GM23338 (cell line): ENCODE measurements at places on chromosomes 3 and 15.

- no peak for DNase-seq
Observed at GRCh38 chr3:46665763-46666452, 27.6 kb downstream of the ALS2CL start.

- DNase-seq = peak; percentile 87
Observed at GRCh38 chr15:43285609-43286037, 18.9 kb upstream of the TGM5 start.

DNA sequence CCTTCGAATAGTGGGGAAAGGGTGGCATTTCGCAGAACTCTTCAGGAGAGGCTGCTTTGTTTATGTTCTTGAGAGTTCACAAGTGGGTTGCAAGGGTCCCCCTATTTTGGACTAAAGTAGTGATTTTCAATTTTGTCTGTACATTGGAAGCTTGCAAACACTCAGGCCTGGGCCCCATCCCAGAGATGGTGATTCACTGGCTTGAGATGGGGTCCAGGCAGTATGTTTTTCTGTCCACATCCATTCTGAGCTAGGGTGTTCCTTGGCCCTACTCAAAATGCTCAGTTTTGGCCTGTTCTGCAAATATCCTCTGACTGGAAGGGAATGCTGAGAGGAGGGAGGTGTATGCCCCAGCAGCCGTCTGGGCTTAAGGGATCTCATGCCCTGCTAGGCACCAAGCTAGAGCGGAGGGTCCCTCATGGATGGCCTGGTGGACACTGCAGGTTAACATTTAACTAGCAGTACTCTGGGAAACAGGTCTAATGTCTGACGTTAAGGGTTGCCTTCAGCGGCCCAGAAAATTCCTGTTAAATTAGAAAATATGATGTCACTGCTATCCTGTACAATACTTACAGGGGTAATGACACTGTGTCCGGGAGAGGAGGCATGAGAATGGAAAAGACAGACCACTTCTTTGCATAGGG lies 181.4 kb downstream of the OPA1 start:
- DNase-seq = no peak

- DNase-seq = no peak
Observed at GRCh38 chr3:171026597-171027293, at the start of gene SLC2A2. Gene SLC2A2 (minus strand): TSS chr3:171026720. CDS start chr3:171026670, 50 bp downstream.

- no peak for DNase-seq
Observed at GRCh38 chr3:148847351-148847750, 17.7 kb upstream of the CPA3 start.

GRCh38 chr15:34436126-34436955 lies 1.3 kb downstream of the GOLGA8A start:
- peak; percentile 36 for DNase-seq

DNA sequence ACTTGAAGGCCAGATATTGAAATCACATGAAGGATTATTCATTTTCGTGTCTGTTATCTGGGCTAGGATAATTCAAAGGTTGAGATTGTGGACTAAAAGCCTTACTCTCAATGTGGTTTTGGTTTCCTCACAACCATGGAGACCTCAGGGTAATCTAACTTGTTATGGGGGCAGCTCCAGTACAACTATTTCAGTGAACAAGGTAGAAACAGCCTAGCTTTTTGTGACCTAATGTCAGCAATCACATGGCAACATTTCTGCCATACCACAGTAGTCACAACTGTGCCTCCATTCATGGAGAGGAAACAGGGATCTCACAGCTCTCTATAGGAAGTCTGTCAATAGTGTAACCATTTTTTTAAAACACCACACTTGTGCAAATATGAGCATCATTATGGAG lies 62.4 kb upstream of the RARB start:
- no peak for DNase-seq

- no peak for DNase-seq
Observed at GRCh38 chr3:101603184-101603583, 29.2 kb downstream of the PCNP start.

DNA sequence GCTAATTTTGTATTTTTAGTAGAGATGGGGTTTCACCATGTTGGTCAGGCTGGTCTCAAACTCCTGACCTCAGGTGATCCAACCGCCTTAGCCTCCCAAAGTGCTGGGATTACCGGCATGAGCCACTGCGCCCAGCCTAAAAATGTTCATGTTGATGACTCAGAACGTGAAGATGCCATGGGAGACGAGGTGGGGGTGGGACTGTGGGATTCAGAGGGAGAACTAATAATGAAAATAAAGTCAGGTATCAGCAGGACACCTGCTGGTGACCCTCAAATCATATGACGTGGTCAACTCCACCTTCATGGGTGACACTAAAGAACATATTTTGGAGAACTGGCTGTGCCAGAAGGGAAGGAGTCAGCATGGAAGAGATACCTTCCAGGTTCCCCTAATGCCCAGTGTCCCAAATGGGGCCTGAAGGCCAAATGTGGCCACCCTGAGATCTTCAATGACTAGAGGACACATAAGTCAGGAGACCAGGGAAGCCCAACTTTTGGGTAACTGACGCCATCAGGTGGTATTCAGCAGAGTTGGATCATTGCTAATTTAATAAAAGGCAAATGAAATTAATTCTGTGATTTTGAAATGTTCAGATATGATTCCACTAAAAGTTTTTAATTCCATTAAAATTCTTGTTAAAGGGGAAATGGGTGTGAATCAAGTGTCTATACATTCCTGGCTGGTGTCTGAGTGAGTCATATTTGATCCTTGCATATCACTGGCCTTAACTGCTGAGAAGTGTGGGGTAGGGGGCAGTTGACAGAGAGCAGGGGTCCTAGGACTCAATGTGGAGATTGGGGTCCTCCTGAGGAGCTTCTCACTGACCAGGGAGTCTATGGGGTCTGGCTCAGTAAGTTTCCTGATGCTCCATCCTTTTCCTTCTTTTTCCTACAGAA lies 88.6 kb upstream of the GSK3B start:
- DNase-seq = peak; percentile 30

- DNase-seq = no peak
Observed at GRCh38 chr3:10189557-10190354, 25.0 kb downstream of the IRAK2 start.

DNA sequence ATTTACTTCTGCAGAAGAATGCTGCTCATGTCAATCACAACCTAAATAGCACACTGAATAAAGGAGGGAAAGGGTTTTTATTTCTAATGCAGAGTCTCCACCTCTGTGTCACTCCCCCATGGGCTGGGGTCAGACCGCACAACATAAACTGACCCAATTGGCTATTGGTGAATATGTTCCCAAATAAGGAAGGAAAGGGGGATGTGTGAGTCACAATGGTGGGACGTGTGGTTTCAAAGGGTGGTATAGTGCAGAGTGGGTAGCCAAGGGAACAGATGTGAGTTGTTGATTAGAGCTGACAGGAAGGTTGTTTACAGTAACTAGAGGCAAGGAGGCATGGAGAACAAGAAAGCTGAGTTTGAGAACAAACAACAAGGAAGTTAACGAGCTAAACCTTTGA lies 491.8 kb downstream of the ZPLD1 start:
- no peak for DNase-seq

- DNase-seq = no peak
Observed at GRCh38 chr15:66720206-66721010, 18.4 kb downstream of the SMAD6 start.

DNA sequence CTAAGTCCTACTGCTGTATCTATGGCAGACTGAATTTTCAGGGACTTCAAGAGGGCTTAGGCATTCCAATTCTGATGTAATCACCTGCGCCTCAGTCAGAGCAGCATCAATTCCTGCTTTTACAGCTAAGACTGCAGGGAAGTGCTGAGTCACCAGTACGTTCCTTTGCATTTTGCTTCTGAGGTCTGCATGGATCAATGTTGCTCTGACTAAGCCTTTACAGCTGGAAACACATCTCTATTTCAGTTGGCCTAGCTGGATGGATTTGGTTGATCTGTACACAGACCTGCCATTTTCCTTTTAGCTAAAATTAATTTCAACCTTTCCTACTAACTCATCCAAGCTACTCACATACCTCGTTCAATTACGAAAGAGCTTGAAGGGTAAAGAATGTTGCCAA lies 51.3 kb downstream of the ETV5 start:
- DNase-seq = peak; percentile 65

- peak; percentile 63 for DNase-seq
Observed at GRCh38 chr15:80747317-80748053, 31.7 kb upstream of the CEMIP start.

GRCh38 chr3:32432045-32432710 lies 40.5 kb downstream of the CMTM7 start:
- DNase-seq = no peak

DNA sequence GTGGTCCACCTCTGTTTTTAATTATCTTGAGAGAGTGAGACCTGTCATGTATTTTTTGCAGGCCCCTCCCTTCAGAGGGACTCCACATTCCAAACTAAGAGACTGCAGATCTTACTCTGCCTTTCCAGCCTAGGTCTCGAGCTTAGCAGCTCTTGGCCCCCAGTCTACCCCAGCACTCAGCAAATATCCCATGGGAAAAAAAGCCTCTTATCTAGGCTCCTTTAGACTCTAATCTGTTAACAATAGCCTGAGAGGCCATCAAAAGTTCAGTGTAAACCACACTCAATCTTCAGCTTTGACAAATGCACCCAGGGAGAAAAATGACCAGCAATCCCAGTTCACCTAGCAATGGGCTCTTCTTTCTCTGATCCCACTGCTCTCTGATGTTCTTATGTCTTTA lies 8.6 kb upstream of the BLM start:
- no peak for DNase-seq

GRCh38 chr3:102192575-102192974 lies 242.2 kb upstream of the ZPLD1 start:
- DNase-seq = no peak

GRCh38 chr3:2247831-2248230 lies 149.2 kb downstream of the CNTN4 start:
- DNase-seq = no peak

GRCh38 chr15:85280203-85280602 lies 100.2 kb upstream of the AKAP13 start:
- DNase-seq = no peak

DNA sequence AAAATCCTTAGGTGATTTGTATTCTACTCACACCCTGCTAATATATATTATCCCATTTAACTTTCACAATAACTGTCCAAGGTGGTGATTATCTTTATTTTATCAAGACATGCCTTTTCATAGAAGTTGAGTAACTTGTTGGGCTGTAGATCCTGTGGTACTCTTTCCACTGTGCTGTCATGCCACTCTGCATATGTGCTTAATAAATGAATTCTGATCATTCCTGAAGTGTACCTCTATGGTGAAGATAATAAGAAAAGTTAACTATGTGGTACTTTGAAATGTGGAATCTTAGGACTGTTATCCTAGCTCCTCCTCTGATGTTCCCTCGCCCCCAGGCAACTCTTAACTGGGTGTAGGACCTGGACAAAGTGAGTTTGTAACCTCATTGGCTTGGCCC lies 5.2 kb downstream of the SNRK start:
- DNase-seq = no peak

DNA sequence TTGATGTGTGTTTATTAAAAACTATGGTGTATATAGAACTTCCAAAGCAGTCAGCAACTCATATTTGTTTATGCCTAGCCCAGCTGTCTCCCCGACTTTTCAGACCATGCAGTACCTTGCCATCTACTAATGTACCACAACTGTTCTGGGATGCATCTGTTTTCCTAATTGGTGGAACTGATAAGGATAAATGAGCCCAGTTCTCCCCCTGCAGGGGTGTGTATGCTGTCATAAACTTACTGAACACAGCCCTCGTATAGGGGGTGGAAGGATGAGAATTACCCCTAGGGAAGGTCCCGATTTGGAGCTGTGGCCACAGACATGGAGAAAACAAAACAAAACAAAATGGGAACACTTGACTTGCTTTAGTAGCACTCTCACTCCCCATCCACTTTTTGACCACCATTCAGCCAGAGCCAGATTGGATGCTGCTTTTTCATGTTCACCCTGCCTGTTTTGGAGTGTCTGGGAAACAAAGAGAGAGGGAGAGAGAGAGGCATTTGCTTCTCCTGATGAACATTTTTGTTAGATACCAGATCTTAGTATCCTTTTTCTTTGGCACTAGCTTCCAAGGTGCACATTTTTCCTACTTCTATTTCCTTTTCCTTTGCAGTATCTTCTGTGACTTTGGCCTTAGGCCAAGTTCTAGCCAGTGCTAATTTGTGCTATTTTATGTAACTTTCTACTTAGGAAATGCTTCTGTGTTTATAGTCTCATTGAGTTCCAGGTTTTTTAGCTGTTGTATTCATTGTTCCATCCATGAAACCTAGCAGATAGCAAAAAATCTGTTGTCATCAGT lies 29.1 kb downstream of the CADM2 start:
- no peak for DNase-seq

DNA sequence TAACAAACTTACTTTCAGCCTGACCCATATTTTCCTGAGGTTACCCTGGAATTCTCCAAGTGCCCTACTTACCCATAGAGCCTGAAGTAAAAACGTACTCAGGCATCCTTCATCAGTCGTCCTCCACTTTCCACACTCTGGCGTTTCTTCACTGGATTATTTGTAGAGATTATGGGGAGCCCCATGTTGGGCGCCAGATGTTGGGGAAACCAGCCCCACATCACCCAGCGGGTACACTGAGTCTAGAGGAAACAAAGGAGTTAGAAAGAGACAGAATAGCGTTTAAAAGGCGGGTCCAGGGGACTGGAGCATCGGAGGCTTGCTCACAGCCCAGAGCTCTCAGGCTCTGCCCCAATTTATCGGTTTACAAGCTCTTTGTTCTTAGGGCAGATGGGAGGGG lies 9.7 kb upstream of the SLC28A2 start:
- peak; percentile 32 for DNase-seq

- no peak for DNase-seq
Observed at GRCh38 chr3:76487446-76487845, 552.5 kb upstream of the ROBO2 start.

GRCh38 chr15:68081869-68082505 lies 27.9 kb downstream of the PIAS1 start:
- DNase-seq = no peak

DNA sequence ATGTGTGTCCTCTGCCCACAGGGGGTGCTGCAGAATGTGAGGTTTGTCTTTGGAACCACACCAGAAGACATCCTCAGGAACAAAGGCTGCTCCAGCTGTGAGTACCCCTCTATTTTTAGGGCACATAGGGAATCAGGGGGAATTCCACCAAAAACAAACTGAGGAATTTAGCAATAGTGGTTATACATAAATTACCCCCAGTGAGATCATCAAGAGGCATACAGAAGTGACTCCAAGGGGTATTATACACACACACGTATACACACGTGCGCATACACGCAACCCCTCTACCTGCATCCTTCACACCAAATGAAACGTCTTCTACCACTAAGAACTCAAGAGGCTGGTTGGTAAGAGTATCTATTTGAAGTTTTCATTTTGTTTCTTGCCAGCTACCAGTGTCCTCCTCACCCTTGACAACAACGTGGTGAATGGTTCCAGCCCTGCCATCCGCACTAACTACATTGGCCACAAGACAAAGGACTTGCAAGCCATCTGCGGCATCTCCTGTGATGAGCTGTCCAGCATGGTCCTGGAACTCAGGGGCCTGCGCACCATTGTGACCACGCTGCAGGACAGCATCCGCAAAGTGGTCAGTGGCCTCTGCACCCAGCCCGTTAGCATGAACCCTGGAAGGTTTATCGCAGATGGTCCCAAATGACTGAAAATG lies 2.9 kb downstream of the THBS1 start:
- DNase-seq = peak; percentile 68
